ENCODE measurements at places on chromosomes 7 and 10.

DNA sequence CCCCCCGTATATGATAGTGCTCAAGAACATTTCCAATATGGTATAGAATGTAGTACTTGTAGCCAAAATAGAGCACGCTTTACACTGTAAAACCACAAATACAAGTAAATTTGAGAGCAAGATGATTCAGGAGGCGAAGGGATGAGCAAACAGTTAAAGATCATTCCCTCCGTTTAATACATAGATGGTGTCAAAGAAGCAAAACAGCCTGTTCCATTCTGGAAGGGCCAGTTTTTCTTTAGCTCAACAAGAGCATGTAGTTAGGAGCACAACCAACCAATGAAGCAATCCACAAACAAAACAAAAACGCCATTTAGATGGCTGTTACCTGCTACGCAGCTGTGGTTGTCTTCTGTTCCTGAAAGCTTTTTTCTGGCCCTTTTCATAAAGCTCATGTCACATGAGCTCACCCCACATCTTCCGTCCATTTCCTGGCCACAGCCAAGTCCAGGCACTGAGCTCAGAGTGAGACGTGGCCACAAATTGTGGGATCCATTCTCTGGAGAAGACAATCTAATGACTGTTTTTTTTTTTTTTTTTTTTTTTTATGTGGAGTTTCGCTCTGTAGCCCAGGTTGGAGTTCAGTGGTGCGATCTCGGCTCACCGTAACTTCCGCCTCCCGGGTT, 185.6 kb downstream of the FANK1 start:
- DNase-seq = no peak
- H3K4me3 ChIP-seq = no peak overlapping the region
- H3K4me1 ChIP-seq = no peaks in the 10 kb centered on the region
- H3K36me3 ChIP-seq = no peaks in the 10 kb centered on the region
- no peak overlapping the region for H3K27ac ChIP-seq

- H3K36me3 ChIP-seq = no peaks in the 10 kb centered on the region
- H3K4me1 ChIP-seq = peaks cover 29% of the 10 kb centered on the region
- H3K27ac ChIP-seq = no peak overlapping the region
- DNase-seq = no peak
- no peak overlapping the region for H3K4me3 ChIP-seq
Measured at GRCh38 chr10:5547931-5548660, 23.3 kb downstream of the CALML3 start.

DNA sequence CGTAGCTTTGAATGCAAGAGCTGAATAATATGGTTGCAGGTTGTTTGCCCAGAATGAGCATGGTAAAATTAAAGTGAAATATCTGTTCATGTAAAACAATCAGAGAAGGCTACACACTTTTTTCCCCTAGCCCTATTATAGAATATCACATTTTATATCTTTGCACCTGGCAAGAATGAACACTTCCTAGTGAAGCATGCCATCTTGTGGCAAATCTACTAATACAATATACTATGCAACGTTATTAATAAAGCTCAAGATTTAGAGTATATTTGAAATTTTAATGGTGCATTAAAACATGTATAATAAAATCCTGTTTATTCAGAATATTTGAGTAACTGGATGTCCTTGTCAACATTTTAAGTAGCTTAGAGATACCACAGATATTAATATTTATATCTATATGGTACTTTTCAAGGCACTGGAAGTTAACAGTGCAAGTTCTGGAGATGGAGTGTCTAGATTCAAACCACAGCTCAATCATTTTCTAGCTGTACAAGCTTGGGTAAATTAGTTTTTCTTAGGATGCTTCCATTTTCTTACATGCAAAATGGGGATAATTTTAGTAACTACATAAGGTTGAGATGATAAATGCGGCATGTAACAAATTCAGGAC, 643.1 kb upstream of the SEMA3D start:
- no peaks in the 10 kb centered on the region for H3K27me3 ChIP-seq
- H3K4me3 ChIP-seq = no peak overlapping the region
- no peaks in the 10 kb centered on the region for H3K36me3 ChIP-seq
- DNase-seq = no peak

- H3K27ac ChIP-seq = no peak overlapping the region
- H3K27me3 ChIP-seq = peaks cover 98% of the 10 kb centered on the region
- DNase-seq = no peak
- H3K36me3 ChIP-seq = no peaks in the 10 kb centered on the region
- peaks cover 63% of the 10 kb centered on the region for H3K4me1 ChIP-seq
Measured at GRCh38 chr10:8043569-8044306, 10.8 kb upstream of the GATA3 start.

DNA sequence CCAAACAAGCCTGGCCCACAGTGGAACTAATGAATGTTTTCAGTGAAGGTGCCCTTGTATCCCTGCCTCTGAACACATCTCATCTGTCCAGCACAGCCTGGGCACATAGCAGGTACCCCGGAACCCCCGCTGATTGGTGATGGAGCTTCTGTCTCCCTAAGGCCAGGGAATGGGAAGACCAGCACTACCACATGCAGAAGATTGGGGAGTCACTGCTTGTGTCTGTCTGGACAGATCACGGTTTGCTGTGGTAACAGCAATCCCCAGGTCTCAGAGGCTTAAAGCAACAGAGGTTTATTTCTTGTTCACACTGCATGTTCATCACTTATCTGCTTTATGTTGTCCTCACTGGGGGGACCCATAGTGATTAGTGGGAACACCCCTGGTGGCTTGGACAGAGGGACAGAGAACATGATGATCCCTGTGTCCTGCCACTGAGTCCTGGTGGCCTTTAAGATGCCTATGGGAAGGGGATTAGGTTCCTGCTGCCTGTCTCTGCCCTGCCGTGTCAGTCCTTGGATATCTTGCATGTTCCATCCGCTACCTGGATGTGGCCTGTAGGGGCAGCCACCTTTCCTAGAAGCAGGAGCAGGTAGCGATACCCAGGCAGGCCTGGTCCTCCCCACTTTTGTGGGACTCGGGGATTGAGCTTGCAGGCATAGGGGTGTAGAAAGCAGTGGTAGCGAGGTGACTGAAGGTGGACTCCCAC, 3.6 kb downstream of the TSPAN14 start:
- no peak overlapping the region for H3K4me3 ChIP-seq
- H3K27ac ChIP-seq = peak overlapping the region; percentile 73
- DNase-seq = no peak
- H3K4me1 ChIP-seq = peaks cover 82% of the 10 kb centered on the region

DNA sequence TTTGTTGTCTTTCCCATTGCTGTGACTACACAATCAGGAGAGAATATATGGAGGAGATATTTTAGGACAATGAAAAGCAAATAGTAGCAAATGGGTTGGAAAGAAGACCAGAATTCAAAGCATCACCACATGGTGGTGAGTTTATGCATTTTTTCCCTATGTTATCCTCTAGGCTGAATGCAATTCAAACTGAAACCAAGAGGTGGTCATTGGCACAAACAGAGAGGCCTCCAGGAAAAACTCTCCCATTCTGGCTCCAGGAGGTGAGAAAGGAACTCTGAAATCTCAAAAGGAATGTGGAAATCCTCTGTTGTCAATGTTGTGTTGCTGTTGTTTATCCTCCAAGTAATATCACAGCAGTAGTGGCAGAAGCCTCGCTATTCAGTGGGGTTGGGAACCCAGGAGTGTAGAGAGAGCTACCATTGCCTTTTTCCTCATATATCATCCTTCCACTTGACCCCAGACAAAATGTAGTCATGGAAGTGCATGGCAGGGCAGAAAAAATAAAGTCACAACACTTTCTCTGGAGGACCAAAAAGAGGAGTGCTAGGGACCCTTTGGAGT, 819.1 kb downstream of the GRID1 start:
- H3K4me1 ChIP-seq = no peaks in the 10 kb centered on the region
- no peak for DNase-seq
- no peak overlapping the region for H3K4me3 ChIP-seq
- H3K36me3 ChIP-seq = no peaks in the 10 kb centered on the region
- H3K27me3 ChIP-seq = no peaks in the 10 kb centered on the region

- H3K4me1 ChIP-seq = no peaks in the 10 kb centered on the region
- H3K36me3 ChIP-seq = no peaks in the 10 kb centered on the region
- no peak overlapping the region for H3K4me3 ChIP-seq
- peaks cover 2% of the 10 kb centered on the region for H3K27me3 ChIP-seq
- DNase-seq = no peak
- no peak overlapping the region for H3K27ac ChIP-seq
Measured at GRCh38 chr10:67664942-67665341, 31.1 kb downstream of the CTNNA3 start.

DNA sequence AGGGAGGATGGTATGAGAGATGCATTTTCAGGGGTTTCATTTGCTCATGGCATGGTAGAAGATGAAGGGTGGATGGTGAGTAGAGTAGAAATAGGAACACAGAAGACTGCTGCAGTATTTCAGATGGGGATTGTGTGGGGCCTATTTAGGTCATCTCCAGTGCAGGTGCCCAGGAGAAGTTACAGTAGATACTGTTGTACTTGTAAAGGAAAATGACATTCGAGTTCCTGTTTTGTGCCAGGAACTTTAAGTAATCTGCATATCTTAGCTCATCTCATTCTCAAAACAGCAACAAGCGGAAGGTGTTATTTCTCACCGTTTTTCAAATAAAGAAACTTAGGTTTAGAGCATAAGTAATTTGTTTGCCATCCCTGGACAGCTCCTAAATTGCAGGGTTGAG, 156.2 kb downstream of the AUTS2 start:
- no peaks in the 10 kb centered on the region for H3K27me3 ChIP-seq
- no peaks in the 10 kb centered on the region for H3K4me1 ChIP-seq
- H3K36me3 ChIP-seq = no peaks in the 10 kb centered on the region
- no peak overlapping the region for H3K4me3 ChIP-seq
- no peak for DNase-seq
- no peak overlapping the region for H3K27ac ChIP-seq

- peak; percentile 21 for DNase-seq
- H3K27ac ChIP-seq = no peak overlapping the region
- H3K36me3 ChIP-seq = no peaks in the 10 kb centered on the region
- no peak overlapping the region for H3K4me3 ChIP-seq
- H3K4me1 ChIP-seq = peaks cover 22% of the 10 kb centered on the region
- H3K27me3 ChIP-seq = peaks cover 25% of the 10 kb centered on the region
Measured at GRCh38 chr7:128831178-128831993, 1.2 kb downstream of the FLNC start.

DNA sequence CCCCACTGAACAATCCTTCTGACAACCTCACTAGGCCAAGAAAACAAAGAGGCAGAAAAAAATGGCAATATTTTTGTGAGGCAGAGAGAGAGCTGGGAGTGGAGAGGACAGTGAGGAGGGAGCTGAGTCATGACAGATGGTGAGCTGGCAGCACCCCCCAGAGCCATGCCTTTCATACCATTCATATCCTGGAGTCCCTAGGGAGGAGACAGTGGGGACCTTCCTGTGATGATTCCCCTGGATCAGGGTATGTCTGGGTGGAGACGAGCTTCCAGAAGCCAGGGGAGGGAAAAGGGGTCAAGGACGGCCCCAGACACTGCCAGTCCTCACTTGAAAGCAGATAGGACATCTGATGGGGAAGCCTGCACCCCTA, 160.5 kb downstream of the ADAM12 start:
- H3K27me3 ChIP-seq = no peaks in the 10 kb centered on the region
- no peak for DNase-seq
- H3K27ac ChIP-seq = no peak overlapping the region

Data from natural killer cell (primary cell).